ENCODE measurements at places on chromosomes 2 and 18.

DNA sequence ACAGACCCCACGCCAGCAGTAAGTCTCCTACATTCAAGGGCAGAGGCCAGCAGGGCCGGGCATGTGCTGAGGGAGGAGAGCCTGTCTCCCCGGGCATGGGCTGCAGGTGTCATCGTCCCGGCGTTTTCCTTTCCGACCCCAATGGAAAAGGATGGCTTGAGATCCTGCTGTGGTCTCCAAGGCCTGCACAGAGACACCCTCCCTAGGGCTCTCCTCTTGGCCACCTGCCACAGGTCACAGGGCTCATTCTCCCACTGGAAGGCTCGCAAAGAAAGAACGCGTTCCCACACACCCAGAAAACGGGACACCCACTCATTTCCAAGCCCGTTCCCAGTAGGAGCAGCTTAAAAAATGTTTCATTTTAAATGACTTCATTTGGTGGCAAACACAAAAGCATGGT is 41.0 kb downstream of the DIPK1C start:
- DNase-seq, result no peak

GRCh38 chr2:40433736-40434135 is 18.2 kb downstream of the SLC8A1 start:
- no peak for DNase-seq

DNA sequence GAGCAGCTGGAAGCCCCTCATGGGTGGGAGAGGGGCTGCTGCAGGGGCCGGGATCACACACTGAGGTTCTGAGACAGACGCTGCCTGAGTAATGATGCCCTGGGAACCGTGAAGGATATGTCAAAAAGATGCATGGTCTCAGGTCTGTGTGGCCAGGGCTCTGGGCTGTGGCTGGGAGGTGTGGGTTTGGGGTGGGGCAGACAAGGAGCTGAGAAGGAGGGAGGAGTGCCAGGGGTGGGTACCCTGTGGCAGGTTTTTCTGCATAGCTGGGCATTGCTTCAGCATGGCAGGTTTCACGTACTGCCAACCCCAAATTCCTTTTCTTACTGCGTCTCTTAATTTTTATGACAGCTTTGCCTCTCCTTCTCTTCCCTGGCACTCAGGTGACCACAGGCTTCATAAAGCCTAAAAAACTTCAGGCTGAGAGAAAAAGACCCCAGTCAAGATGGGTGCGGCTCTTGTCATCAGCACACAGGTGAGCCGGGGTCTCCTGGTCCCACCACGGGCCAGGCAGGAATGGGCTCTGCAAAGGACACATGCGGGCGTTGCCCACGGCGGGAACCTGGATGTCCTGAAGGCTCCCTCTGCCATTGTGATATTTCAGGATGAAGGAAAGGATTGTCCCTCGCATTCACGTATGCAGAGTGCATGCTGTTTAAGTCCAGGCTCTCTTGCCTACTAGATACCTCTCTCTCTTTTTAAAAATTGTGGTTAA is 18.0 kb downstream of the MALL start:
- no peak for DNase-seq

DNA sequence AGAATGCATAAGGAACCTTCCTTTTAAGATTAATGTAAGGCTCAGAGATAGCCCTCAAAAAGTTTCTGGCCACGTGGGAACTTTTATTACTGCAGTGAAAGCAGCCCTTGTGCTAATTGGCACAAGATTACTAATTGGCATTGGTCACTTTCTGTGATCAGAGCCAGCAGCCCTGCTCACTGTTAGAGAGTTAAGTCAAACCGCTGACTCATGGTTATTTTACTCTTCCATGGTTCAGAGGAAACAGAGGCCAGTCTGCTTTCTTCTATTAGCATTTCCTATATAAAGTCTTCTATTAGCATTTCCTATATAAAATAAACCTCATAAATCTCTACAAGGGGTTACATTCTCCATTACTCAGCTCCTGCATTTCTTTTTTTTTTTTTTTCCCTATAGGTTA is 1.5 kb upstream of the SLC35G4 start:
- no peak for DNase-seq

- DNase-seq, result no peak
Measured at GRCh38 chr18:37672932-37673595, 107.5 kb upstream of the CELF4 start.

- DNase-seq, result no peak
Measured at GRCh38 chr2:204124140-204124750, 187.7 kb downstream of the ICOS start.

DNA sequence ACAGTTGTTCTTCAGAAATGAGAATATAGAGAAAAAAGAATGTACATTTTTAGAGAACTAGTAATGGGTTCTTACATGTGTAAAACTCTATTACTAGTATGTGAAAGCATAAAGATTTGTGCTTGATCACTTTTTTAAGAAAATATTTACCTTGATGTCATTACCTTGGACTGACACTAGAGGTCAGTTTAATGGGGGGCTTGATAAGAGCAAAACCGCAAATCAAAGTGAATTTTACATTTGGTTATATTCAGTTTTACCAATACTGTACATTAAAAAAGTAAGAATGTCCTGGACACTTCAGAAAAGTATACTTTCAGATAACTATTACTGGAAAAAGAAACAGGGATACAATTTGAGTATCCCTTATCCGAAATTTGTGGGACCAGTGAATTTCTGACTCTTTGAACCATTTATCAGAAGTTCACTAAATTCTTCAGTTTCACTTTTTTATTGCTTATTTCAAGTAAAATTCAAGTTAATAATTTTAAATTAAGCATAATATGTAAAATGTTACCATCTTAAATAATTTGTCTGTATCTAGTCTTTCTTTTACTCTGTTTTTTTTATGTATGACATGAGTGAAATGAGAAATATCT is 1149.5 kb downstream of the DSC3 start:
- peak; percentile 17 for DNase-seq

- DNase-seq, result no peak
Measured at GRCh38 chr2:20625491-20626391, 25.2 kb downstream of the HS1BP3 start.

DNA sequence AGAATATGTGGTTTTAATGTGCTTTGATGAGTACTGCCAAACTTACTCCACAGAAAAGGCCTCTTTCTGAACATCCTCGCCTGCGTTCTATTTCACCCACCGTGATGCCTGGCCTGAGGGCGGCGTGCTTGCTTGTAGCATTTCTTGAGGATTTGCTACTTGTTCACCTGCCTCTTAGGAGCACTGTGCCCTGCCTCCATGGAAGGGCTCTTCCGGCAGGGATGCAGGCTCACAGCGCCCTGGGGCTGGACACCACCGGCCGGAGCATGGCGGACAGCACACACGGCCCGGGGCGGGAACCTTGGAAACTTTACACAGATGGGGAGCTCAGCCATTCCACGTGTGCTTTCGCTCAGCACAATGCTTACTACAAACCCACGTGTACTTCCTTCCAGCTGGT is 37.1 kb downstream of the ANO7 start:
- DNase-seq, result no peak

Measured in iris pigment epithelial cell (primary cell).